ENCODE measurements at places on chromosomes 6 and 20.
A peak's percentile ranks its signal among the peaks of the same experiment; 100 is the strongest.

GRCh38 chr20:47843886-47844567, 58.7 kb upstream of the SULF2 start:
- no peak for DNase-seq

DNA sequence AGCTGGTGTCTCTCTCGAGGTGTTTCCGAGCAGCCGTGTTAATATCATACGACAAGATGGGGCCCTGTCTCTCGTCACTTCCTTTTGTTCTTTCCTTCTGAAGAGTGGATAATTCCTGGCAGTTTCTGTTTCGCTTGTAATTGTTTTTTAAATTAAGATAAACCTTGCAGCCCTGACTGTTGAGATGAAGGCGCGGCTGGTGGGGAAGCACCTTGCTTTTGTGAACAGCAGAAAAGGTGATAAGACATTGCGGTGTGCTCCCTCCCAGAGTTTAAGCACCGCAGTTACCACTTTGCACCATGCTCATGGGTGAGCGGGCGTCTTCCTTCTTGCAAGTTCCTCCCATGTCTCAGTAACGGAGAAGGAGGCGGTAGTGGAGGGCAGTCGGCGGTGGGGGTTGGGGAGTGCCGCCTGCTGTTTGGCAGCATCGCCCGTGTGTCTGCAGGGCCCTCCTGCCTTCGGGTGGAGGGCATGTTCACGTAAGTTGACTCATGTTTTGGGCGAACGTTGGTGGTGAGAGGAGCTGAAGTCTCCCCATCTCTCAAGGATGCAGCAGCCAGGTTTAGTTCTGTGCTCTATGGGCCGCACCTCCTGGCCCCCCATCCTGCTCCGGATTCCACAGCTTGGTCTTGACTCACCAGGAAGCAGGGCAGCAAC, 345.9 kb downstream of the TAF4 start:
- DNase-seq, result peak; percentile 40

- no peak for DNase-seq
Measured at GRCh38 chr20:42093542-42094440, 475.6 kb upstream of the CHD6 start.

DNA sequence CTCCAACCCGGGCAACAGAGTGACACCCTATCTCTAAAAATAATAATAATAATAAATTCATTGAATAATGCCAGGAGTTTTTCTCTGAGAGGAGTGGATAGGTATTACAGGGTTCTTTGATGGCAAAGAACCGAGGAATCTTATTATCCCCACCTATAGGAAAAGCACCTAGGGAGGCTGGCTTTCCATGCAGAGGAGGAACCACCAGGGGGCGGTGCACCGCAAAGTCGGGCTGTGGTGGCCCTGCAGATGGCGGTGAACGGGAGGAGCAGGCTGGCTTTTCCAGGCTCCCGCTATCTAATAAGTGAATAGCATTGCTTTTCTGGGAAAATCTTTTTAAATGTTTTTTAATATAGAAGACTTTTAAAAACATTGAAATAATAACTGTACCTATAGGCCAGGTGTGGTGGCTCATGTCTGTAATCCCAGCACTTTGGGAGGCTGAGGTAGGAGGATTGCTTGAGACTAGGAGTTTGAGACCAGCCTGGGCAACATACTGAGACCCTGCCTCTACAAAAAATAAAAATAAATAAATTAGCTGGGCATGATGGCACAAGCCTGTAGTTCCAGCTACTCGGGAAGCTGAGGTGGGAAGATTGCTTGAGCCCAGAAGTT, 864.2 kb downstream of the KIF16B start:
- peak; percentile 16 for DNase-seq

DNA sequence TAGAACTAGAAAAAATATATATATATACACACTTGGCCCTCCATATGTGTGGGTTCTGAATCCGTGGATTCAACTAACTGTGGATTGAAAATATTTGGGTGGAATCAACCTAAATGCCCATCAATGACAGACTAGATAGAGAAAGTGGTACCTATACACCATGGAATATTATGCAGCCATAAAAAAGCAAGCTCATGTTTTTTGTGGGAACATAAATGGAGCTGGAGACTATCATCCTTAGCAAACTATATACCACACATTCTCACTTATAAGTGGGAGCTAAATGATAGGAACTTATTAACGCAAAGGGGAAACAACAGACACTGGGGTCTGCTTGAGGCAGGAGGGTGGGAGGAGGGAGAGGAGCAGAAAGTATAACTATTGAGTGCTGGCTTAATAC, 28.0 kb downstream of the OR2A4 start:
- no peak for DNase-seq

GRCh38 chr6:150349546-150349945, 19.3 kb upstream of the IYD start:
- no peak for DNase-seq

- no peak for DNase-seq
Measured at GRCh38 chr20:4966826-4967751, 34.2 kb downstream of the SLC23A2 start.

DNA sequence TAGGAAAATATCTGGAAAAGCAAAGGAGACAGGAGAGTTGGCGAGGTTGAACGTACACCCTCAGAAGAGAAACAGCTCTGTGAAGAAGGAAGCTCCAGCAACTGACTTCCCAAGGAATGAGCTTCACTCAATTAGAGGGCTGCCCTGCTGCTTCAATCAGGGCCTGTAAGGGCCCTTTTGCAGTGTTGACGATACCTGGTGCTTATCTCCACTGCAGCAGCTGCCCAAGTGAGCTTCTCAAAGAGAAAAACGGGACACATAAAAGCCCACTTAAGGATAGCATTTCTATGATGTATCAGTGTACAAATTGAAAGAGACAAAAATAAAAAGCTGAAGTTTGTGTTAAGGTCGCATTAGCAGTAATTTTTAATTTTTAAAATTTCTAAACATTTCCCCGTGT, 16.4 kb downstream of the SEC63 start:
- no peak for DNase-seq

DNA sequence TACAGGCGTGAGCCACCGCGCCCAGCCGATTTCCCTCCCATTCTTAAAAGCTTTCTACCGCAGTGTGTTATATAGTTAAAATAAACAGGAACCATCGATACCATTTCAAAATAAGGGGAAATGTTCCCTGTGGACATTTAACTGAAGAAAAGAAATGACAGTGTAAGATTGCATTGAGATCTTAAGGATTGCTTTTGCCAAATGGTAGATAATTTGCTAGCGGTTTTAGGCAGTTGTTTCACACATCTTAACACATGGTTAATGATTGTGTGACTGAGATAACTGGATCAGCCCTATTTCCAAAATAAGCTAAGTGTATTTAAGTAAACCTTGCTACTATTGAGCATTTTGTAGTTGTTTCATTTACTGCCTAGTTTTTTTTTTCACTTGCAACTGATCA, 15.6 kb downstream of the STX16 start:
- DNase-seq, result no peak

GRCh38 chr20:7596541-7596940, 343.7 kb downstream of the HAO1 start:
- no peak for DNase-seq

DNA sequence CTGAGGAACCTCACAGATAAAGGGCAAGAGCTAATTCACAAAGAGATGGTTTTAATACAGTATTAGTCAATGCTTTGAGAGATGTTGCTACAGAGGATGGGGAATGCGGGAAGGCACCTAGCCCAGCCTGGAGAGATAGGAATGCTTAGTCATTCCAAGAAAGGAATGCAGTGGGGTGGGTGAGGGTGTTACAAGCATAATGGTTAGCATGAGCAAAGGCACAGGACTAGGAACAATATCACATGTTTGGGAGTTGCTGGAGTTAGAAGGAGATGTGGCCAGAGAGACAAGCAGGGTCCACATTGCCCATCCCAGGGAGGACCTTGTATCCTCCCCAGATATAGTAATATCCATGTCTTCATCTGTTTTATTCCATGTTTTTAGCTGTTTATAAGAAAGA, 107.0 kb upstream of the OGFRL1 start:
- DNase-seq, result no peak

GRCh38 chr6:499617-500016, 108.1 kb downstream of the IRF4 start:
- DNase-seq, result peak; percentile 39

- no peak for DNase-seq
Measured at GRCh38 chr6:157647261-157647915, 175.7 kb upstream of the SNX9 start.

GRCh38 chr20:41956338-41957074, 338.3 kb upstream of the CHD6 start:
- no peak for DNase-seq

DNA sequence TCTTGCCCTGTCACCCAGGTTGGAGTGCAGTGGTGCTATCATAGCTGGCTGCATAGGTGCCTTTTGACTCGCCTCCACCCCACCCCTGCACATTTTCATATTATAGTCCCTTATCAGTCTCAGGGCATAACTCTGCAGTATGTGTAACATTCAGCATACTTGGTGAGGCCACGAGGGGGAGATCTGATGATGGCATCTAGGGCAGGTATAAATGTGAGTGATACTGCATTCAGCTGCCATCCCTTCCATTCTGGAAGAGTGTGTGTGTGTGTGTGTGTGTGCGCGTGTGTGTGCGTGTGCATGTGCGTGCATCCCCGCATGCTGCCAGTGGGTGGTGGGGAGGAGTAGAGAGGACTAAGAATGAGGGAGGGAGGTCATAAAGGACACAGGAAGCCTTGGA, 81.4 kb downstream of the JARID2 start:
- DNase-seq, result peak; percentile 51

- DNase-seq, result no peak
Measured at GRCh38 chr6:159117046-159117445, 52.2 kb upstream of the FNDC1 start.

DNA sequence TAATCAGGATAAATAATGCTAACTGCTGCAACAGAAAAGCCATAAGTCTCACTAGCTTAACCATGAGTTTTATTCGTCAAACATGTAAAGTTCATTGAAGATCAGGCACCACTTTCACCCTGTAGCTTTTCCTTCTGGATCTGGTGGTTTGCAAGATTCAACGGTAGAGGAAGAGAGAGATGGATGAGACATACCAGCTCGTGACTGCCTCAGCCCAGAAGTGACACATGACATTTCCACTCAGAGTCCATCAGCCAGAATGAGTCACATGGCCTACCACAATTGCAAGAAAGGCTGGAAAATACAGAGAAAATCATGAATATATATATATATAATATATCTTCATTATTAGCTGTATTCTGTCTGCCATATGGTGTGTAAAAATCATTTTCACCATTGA, 29.0 kb downstream of the SPTLC3 start:
- no peak for DNase-seq

GRCh38 chr6:167797011-167797471, 29.7 kb upstream of the AFDN start:
- DNase-seq, result no peak

DNA sequence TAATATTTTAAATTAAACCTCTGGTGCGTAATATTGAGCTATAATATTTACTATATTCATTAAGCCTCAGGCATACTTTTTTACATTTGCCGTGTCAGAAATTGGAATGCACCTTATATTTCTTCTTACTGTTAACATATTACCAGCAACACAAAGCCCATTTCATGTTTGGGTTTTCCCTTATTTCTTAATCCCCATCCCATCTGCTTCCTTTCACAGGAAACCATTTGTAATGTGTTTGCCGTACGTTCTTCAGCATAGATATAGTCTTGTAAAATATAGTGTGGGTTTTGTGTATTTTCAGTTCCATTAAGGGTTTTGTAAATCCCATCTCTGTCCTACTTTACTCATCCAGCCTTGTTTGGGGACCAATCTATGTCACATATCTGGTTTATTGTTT, 6.5 kb downstream of the EYS start:
- no peak for DNase-seq

GRCh38 chr6:34301408-34301807, 52.6 kb upstream of the SMIM29 start:
- no peak for DNase-seq

GRCh38 chr6:163958646-163959045, 544.1 kb downstream of the QKI start:
- DNase-seq, result no peak

- DNase-seq, result no peak
Measured at GRCh38 chr6:125658759-125659431, 90.5 kb upstream of the HEY2 start.

DNA sequence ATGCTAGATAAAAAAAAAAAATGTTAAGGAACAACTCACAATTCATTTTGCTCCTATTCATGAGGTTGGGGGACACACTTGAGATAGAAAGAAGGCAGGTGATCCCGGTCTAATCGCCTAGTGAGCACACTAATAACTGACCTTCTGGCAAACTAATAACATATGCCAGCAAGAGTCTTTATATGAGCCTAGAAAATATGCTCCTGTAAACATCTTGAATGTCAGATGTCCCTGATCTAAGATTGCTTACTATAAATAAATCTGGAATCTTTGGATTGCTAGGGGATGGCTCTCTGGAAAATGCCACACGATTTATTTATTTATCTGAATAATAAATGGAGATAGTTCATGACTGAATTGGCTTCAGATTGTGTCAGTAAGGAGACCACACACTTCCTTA, 821.9 kb downstream of the GRIK2 start:
- no peak for DNase-seq

GRCh38 chr20:21323640-21324039, 20.5 kb downstream of the XRN2 start:
- no peak for DNase-seq

DNA sequence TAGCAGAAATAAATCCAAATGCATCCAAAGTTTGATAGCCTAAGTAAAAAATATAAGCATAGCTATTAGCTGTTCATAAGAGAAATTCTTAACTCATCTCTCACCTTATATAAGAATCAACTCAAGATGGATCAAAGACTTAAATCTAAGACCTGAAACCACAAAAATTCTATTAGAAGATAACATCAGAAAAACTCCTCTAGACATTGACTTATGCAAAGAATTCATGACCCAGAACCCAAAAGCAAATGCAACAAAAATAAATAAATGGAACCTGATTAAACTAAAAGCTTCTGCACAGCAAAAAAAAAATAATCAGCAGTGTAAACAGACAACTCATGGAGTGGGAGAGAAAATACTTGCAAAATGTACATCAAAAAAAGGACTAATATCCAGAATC, 184.3 kb downstream of the TFAP2A start:
- DNase-seq, result no peak

DNA sequence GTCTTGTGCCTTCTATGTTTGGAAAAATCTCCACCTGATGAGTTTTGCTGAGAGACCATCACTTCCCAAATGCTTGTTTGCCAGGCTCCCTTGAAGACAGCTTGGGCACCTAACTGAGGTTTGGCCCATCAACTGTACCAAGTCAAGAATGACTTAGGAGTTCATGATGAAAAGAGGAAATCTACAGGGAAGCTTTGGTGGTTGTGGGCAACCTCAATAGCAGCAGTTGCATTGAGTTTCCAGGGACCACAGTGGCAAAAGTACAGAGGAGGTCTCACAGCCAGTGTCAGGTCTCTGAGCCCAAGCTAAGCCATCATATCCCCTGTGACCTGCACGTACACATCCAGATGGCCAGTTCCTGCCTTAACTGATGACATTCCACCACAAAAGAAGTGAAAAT, 49.7 kb upstream of the PHACTR1 start:
- DNase-seq, result no peak

DNA sequence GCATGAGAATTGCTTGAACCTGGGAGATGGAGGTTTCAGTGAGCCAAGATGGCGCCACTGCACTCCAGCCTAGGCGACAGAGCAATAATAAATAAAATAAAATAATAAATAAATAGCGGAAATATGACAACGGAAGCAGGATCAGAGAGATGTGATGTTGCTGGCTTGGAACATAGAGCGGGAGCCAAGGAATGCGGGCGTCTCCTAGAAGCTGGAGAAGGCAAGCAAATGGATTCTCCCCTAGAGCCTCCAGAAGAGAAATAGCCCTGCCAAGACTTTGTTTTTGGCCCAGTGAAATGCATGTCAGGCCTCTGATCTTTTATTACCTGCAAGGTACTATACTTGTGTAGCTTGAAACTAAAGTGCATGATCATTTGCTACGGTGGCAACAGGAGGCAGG, 12.4 kb downstream of the KIAA1755 start:
- no peak for DNase-seq

GRCh38 chr20:41318271-41318649, 729 bp upstream of the ZHX3 start:
- no peak for DNase-seq
